Right cardiac atrium (tissue), 5 donors: ENCODE measurements at places on chromosomes 2 and 18.
A peak's percentile ranks its signal among the peaks of the same experiment; 100 is the strongest.

- no peak for DNase-seq
Measured at GRCh38 chr2:30645081-30645744, 162.0 kb downstream of the CAPN13 start.

- no peak for DNase-seq
Measured at GRCh38 chr2:210655229-210655975, 99.0 kb downstream of the CPS1 start.

GRCh38 chr2:38535404-38535743, 67.4 kb downstream of the HNRNPLL start:
- peak; percentile 51 for DNase-seq

DNA sequence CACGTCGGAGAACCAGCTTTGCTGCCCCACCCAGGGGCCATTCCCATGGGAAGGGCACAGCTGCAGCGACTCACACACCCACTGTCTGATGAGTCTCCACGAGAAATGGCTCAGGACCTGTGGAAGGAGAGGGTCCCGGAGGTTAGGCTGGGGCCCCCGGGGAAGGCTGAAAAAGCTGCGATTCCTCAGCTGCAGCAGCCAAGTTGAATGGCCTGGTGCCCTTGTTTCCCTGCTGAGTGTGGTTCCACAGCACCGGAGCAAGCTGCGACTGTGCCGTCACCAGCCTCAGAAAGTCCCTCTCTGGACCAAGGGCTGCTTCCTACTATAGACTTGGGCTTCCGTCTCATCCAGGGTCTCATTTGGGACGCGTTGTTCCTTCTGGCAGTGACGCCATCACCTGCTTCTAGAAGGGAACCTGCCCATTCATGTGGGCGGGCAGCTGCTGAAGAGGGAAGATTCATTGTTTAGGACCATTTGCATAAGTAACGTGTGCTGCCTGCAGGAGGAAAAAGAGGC, 180.2 kb downstream of the INHBB start:
- no peak for DNase-seq

DNA sequence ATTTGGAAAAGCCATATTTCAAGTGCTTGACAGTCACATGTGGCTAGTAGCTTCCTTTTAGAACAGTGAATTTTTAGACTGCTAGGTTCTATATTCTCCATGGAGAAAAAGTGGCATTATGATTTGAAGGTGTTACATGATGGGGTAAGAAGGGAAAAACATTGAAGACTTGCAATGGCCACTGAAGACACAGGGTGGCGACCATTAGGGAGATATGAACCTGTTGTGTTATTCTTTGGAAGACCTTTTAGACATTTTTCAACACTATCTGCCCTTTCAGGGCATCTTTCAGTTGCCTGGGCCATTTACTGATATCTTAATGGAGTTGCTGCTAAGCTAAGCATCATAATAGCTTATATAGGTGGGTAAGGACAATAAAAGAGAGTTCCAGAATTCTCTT, 1387.2 kb downstream of the SUCLG1 start:
- DNase-seq = no peak

DNA sequence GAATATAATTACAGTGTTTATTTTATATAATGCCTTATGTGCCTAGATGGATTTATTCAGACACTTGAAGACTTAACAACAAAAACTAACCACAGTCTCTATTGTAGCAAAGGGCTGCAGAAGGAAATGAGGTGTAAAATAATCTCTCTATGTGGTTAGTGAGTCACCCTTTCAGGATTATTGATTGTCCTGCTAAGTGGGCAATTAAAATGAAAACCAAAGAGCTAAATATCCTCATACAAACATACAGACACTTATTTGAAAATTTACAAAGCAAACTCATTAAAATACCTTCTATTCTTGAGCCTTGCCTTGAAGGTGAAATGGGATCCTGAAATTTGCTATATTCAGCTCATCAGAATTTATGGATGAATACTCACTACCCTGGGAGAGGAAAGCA, 27.7 kb upstream of the DCC start:
- no peak for DNase-seq

DNA sequence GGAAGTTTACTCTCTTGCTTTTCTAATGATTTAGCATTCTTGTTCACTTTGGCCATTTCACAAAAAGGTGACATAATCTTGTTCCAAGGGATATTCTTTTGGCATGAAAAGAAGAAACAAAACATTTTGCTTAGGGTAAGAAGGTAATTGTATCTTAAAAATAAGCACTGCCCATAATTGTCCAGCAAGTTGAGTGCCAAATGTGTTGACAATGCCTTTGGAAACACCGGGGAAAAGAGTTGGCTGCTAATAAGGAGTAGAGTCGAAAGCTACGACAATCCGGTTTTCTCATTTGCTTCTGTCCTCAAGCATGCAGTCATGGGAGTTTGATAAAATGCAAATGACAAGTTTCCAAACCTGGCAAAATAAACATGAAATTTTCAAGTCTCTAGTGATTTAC, 27.3 kb downstream of the ITGAV start:
- DNase-seq = no peak
